ENCODE measurements at places on chromosomes 12 and 14.

DNA sequence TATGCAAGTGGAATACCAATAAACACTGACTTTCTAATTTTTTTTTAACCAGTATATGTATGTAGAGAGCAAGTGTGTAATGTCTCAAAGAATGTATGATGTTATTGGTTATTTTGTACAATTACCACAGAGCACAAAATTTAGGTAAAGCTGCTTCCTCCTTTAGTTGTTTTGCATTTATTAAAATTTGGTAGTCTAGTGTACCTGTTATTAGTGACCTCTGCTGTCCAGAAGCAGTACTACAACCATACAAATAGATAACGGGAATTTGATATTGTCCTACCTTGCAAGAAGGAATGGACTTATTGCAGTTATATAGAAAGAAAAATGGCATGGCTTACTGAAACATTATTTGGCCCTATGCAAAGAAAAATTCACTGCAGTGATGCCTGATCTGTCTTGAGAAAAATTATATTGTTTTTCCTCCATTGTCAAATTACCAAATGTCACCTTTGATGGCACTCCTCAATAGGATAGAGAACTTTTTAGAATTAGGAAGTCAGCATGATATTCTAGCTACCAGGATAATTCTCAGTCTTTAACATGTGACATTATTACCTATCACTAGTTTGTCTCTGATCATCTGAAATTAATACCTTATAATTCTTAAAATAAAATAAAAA is 153.9 kb upstream of the RMST start:
- DNase-seq = no peak

DNA sequence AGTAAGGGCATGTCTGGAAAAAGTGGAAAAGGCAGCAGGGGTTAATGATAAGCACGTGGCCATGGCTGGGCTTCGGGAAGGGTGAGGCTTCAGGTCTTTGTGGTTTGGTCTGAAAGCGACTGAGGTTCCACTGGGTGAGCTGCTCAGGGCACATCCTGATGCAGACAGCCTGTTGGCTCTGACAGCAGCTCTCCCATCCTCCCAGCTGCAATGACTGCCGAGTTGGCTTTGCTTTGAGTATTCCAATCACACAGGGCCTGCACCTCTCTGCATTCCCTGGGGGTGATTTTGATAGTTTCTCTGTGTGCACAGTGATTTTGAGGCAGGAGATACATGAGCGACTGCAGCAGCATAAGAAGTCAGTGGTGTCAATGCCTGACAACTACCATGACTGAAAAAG is 390.7 kb downstream of the APAF1 start:
- no peak for DNase-seq

DNA sequence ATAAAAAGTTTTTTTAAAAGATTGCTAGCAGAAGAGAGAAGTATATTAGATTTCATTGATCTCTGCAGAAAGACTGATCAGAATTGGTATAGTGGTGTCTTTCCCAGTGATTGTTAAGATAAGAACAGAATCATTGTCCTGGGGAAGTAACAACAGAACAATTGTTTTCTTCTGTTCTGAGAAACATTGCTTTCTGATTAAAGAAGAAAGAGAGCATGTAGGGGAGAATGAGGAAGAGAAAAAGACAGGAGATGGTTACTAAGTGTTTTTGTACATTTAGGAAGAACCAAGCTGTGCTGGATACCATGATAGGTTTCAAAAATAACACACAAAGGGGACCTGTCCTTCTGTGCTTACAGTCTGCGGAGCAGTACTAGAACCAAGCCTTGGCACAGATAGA is 5.0 kb downstream of the USP30 start:
- DNase-seq = no peak

DNA sequence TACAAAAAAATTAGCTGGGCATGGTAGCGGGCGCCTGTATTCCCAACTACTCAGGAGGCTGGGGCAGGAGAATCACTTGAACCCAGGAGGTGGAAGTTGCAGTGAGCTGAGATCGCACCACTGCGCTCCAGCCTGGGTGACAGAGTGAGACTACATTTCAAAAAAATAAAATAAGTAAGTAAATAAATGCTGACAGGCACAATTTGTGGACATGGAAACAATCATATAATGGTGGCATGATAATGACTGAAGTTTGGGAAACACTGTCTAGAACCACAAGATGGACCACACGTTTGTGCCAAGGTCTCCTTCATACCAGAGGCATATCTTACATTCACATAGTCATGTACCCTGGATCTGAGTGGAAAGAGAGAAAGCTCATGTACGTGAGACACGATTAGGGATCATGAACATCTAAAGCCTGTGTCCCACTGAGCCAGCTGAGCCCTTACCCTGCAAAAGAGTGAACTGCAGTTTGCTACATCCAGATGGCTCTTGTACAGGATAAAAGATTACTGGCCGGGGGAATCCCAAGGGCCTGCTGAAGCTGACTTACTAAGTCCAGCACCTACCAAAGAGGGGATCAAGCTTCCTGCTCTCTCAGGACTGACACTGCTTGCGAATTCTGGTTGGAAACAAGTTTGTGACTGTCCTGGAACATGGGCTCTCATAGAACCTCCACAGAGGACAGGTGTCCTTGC is 62.9 kb downstream of the TRAFD1 start:
- DNase-seq = no peak

DNA sequence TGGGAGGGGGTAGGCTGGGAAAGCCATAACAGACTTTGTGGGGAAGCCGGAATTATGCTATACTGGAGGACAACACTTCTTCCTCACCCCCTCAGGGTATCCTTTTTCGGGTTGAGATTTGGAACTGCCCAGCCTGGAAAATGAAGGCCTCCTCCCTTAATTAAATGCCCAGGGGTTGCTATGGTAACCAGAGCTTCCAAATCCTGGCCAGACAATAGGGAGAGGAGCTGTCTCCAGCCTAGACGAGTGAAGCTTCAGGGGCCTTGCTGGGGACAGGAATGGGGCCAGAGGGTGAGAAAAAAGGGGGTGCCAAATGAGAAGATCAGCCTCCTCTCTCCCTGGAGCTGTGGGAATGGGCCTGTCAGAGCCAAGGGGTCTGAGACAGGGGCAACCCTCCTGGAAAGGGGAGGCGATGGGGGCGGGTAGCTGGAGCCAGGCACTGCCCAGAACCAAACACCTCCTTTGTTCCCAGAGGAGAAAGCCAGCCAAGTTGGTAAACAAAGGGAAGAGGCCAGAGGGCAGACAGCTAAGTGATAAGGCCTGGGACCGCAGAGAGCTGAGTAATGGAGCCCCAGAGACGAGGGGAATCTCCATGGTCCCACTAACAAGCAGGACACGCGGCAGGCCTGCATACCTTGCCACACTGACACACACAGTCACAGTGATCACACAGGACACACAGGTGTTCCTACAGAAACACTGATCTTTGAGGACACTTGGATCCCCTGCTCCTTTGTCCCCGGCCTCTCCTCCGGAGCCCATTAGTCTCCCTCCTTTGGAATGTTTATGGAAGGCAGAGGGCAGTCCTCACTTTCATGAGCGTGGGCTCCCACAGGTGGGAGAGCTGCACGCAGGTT is 17.9 kb upstream of the RND1 start:
- DNase-seq = no peak

GRCh38 chr12:104751120-104751519 is 207.0 kb downstream of the SLC41A2 start:
- DNase-seq = no peak

- no peak for DNase-seq
Measured at GRCh38 chr14:96040828-96041371, 1.7 kb downstream of the C14orf132 start.

DNA sequence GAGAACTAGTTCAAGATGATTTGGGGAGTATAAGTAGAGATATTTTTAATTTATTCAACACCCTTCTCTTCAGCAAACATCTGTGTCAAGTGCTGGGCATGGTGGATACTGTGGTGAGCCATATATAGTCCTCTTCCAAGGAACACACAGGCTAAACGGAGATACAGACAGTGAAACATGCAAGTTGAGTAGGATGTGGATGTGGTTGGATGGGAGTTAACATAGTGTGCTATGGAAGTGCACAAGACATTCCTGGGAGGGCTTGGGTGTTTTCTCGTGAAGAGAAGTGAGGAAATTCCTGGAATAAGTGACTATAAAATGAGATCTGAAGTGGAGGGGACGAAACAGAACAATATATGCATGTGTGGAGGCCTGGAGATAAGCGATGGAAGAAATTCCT is 181.1 kb upstream of the NPAS3 start:
- no peak for DNase-seq

DNA sequence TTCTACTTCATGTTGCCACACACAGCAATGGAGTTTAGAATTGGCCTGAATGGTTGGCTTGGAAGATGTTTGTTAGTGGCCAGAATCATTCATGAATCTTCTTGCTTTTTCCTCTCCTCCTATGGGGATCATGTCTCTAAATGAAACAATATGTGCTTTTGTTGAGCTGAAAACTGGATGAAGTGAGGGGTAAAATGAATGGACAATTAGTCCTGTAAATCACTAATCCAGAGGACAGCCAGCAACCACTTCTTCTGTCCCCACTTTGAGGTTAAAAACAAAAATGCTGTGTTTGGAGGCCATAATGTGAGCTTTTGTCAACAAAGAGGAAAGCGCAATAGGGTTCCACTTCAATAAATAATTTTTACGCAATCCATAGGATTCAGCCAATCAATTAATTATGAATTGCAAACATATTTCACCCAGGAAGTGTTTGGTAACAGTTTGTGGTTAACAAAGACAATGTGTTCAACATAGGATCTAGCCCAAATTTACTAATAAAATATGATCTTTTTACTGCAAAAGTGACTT is 30.3 kb upstream of the AMIGO2 start:
- no peak for DNase-seq

- DNase-seq = no peak
Measured at GRCh38 chr12:128353301-128353700, 86.3 kb downstream of the TMEM132C start.

DNA sequence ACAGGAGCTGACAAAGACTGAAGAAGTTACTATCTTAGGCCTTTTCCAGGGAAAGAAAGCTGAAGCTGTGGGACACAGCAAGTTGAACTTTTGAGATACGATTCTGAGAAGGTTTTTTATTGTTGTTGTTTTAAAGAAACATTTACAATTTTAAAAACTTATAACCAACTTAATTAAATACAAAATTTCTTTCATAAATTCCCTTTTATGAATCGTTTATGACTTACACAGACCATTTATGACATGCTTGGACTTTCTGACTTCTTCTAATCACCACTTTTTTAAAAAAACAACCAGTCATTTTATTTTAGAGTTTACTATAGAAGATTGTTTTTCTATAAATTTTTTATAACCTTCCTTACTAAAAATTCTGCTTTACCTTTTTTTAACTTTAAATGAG is 68.7 kb downstream of the DHRS2 start:
- no peak for DNase-seq

DNA sequence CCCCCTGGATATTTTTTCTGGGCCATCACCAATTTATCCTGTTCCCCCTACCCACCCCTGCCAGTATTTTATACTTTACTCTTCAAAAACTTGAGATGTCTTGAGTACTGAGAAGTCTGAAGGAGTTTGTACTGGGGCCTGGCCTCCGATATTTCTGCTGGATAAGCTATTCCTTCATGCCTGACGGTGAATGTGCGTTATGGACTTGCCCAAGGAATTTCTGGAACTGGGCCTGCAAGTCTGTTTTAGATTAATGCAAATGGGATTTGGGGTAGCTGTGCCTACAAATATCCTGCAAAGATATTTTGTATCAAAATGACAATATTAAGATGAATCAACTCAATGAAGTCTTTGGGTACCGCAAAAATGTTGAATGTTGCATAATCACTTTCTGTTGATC is at the start of gene PTCSC3:
Gene PTCSC3 (minus strand): TSS at position 199 of the 400 bp plus-strand sequence.
- DNase-seq = no peak

- DNase-seq = no peak
Measured at GRCh38 chr12:81819991-81820633, 61.0 kb upstream of the PPFIA2 start.

- no peak for DNase-seq
Measured at GRCh38 chr12:10392394-10392930, 2.6 kb upstream of the KLRK1 start.

DNA sequence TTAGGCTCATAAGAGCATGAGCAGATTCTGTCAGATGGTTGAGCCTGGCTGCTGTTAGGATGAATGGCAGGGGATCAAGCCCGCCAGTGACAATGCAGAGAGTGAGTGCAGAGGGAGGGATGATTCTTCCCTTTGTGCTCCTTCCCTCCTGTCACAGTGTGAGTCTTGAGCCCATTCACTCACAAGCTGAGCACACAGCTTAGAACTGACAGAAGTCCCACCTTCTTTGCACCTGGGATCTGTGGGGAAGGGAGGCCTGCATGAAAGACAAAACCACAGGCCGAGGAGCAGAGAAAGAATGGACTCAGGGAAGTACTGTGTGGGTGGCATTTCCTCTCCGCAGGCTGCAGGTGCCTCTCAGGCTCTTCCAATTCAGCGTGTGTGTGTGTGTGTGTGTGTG is 160.6 kb downstream of the KCNA5 start:
- no peak for DNase-seq

DNA sequence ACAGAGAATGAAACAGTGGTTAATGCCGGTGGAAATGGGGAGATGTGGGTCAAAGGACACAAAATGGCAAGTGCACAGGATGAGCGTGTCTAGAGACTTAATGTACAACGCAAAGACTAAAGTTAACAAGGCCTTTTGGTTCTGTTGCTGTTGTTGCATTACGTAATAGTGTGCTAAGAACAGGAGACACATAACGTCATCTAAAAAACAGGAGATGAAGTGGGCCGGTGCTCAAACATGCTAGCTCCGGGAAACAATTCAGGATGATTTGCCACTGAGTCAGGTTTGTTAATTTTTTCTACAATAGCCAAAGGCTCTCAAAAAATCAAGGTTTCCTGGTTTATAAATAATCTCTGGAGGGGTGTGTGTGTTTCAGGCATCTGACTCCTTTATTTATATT is 55.5 kb downstream of the ETV6 start:
- no peak for DNase-seq

DNA sequence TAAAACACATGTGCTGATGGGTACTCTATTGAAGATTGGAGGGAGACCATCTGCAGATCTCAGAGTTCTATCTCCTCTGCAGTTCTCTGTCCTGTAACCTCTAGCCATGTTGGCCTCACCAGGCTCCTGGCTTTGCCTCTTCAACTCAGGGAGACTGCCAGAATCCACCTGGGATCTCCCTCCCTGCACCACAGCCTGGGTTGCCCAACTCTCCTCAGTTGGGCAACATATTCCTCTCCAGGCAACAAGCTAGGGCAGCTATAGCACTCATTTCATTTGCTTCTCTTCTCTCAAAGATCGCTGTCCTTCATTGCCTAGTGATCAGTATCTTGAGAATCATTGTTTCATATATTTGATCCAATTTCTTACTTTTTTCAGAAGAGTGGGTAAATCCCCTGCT is 28.8 kb downstream of the CKAP4 start:
- no peak for DNase-seq

DNA sequence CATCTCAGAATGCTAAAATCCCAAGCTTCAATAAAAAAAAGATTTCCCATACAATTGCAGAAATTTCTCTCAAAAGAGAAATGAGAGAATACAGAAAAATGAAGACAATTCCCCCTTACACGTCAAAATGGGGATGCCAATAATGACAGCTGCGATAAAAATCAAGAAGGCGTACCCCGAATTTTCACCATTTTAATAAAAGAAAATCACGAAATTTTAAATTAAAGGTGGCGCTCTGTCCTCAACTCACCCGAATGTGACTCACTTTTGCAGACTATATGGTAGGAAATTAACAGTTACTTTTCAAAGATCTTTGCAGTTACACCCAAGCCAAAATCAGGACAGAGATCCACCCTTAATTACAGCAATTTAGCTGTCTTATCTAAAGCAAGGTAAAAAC is 2.1 kb downstream of the ATP2B1 start:
- no peak for DNase-seq

All from NCI-H1417 treated with DMSO at 0.1 percent for 48 hours (cell line).